Amniotic stem cell (primary cell): ENCODE measurements at places on chromosomes 5 and 9.

DNA sequence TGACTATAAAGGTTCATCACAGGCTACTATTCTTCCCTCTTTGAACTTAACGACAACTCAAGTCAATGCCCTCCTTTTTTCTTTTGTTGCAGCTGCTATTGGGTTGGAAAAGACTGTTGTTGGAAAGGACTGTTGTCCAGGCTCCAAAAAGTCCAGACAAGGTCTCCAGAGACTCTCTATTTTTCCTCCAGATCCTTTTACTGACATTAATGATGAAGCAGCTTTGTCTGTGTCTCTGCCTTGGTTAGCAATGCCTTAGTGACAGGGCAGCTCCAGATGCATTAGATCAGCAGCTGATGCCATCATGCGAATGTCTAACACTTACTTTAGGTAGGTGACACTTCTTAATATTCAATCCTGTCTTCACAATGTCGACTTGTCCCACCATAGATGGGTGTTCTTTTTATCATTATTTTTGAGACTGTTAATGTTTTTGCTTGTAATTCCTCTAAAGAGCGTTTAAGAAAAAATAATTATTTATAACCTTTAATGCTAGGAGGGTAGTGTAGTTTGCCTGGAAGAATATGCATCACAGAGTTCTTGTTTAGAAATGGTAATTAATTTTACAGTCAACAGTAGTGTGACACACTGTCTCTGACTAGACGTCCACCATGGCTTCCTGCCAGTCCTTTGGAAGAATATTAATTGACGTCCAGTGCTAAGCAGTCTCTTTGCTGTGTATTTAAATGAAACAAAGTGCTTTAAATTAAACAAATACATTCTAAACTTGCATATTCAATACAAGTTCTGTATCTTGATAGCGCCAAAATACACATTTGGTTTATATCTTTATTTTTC, 492.2 kb downstream of the NR2F1-AS1 start:
- no peak for DNase-seq

DNA sequence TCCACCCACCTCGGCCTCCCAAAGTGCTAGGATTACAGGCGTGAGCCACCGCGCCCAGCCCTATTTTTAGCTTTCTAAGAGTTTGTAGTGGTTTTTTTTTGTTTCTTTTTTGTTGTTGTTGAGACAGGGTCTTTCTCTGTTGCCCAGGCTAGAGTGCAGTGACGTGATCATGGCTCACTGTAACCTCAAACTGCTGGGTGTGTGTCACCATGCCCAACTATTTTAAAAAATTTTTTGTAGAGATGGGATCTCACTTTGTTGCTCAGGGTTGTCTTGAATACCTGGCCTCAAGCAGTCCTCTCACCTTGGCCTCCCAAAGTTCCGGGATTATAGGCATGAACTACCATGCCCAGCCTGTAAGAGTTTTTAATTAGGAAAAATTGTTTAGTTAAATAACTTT, 145.3 kb upstream of the SH3GL2 start:
- DNase-seq = no peak

DNA sequence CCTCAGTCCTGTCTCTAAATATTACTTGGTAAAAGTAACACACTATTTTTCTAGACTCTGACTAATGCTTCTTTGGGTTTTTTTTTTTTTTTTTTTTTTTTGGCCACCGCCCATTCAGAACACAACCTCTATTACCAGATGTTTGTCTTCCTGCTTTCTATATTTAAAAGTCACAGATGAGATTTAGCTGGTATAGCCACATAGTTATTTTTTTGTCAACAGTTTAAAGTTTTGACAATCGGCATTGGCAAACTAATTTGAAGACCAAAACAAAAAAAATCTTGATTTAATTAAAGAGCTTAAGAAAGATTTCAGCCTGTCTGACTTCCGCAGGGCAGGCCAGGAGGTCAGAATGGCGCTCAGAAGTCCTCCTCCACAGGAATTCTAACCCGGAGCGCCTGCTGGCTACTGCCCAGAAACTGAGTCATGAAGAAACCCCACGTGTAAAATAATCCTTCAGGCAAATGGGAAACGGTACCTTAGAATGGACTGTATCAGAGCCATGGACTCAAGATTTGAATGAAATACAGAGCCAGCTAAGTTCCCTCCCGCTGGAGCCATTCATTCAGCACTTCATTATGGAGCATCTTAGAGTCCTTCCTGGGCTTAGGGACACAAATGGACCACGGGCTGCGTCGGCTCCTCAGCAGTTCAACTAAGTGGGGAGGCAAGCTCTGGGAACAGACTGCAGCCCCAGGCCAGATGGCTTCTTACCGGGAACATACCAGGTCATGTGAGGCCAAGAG, 55.6 kb downstream of the PTPDC1 start:
- DNase-seq = peak; percentile 89

- DNase-seq = no peak
Measured at GRCh38 chr5:45521067-45521466, 175.1 kb downstream of the HCN1 start.

- DNase-seq = no peak
Measured at GRCh38 chr9:111076042-111076441, 37.8 kb upstream of the LPAR1 start.

GRCh38 chr5:50328193-50328729, 112.8 kb downstream of the EMB start:
- no peak for DNase-seq

- DNase-seq = no peak
Measured at GRCh38 chr5:74433896-74434829, 206.4 kb downstream of the ENC1 start.

GRCh38 chr9:127351182-127352166, 45.5 kb upstream of the SLC2A8 start:
- no peak for DNase-seq

DNA sequence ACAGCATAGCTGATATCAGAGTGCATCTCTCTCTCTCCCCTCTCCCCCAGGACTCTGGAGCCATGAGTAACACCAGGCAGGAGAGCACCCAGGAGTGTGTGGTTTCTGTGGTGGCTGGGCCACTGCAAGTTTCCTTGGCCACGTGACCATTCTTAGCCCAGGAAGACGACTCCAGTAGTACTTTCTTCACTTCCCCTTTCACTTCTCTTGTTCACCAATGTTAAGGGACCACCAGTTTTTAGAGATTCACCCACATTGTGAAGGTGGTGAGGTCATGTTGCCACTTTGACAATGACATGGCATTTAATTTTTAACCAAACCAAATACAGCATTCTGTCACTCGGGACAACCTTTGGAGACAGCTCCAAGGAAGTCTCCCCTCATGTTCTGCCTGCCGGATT, 17.9 kb upstream of the DAPK1 start:
- DNase-seq = no peak

DNA sequence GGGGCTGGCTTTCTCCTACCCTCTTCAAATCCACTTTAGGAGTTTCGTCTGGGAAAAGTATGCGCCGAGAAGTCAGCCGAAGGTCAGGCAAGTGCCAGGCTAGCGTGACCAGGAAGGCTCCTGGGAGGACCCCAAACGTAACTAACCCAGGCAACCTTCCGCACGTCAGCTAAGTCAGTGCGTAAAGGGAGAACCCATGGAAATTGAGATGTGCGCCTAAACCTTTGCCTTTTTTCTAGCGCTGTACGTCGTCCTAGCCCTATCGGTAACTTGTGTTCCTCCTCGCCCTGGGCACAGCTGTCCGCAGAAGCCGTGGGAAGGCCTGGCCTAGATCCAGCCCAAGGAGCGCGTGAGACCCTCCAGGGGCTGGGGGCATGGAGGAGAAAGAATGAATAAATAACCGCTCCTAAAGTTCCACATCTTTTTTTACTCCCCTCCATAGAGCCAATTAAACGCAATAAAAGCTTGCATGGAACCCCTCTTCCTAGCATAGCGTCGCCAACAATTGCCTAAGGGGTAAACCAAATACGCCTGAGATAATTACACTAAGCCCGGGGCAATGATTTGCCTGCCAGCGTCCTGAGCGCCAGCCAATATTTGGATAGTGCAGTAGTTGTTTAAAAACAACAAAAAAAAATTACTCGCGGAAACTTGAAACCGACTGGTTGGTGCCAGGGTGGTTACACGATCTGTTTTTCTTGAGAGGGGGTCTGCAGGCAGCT, 4.0 kb upstream of the FOXB2 start:
- DNase-seq = no peak

DNA sequence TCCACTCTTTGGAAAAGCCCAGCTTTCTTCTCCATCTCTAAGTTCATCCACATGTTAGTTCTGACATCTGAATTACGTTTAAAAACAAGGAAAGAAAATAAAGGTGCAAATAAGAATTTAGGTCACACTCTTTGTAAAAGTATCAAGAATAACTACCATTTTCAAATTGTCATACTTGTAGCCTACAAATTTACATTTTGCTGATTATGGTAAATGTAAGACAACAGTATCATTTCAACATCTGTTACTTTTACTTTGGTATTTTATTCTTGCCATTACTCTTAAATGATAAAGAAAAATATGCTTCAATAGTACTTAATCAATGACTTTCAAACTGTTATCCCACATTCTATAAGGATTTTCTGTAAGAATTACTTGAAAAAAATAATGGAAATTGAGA, 9.8 kb upstream of the PURA start:
- DNase-seq = no peak

- DNase-seq = no peak
Measured at GRCh38 chr5:32307769-32308194, 5.0 kb downstream of the MTMR12 start.

DNA sequence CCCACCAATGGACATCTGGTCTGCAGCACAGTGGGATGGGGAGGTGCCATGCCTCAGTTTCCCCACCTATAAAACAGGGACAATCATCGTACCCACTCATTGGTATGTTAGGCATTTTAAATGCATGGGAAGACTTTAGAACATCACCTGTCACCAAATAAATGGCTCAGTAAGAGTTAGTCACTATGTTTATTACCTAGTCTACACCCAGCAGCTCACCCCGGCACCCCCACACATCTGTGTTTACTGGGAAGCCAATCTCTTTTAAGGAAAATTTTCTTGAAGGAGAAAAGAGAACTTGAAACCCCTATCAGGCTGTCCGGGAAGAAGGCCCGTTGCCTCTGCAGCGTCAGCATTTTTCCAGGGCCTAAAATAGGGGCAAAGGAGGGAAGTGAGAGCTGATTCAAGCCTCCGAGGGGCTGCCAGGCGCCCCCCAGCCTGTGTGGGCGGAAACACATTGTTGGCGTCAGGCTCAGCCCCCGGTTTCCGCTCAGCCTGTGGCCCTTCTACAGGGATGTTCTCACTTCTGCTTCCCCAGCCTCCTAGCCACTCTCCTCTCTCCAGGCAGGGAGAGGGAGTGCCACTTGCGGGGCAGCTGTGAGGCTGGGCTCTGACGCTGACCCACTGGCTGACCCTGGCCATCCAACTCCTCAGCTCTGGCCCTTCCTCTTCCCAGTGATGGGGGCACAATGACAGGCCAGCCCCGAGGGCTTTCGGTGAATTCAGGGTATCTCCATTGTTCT, 4.6 kb downstream of the CSF1R start:
- DNase-seq = no peak

- no peak for DNase-seq
Measured at GRCh38 chr9:127569886-127570401, 42.1 kb upstream of the STXBP1 start.

GRCh38 chr5:179913461-179913860, 5.8 kb upstream of the TBC1D9B start:
- no peak for DNase-seq

DNA sequence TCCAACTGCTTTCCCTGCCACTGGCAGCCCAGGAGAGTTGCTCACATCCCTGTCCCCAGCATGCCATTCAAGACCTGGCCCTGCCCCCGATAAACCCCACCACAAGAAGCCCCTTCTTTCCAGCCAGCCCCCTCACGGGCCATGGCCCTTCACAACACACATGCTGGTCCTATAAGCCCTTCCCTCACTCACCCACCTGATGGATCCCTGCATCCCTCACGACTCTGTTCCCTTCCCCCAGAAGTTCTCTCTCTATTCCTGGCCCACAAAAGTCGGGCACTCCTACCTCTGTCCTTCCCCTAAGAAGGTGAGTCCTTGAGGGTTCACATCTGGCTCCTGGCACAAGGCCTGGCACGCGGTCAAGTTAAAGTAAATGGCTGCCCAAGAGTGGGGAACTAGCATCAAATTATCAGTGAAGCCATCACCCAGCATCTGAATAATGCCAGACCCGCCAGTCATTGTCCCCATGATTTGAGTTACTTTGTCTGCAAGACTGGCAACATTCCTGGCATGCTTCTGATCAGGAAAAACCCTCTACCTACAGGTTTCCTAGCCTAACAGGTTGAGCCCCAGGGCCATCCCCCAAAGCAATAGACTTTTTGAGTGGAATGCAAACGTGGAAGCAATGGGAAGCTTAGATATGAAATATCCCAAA, 65.9 kb downstream of the CRB2 start:
- no peak for DNase-seq

- DNase-seq = no peak
Measured at GRCh38 chr5:88830567-88830966, 52.4 kb downstream of the MEF2C start.

GRCh38 chr9:130711469-130711868, 17.9 kb downstream of the EXOSC2 start:
- DNase-seq = no peak

DNA sequence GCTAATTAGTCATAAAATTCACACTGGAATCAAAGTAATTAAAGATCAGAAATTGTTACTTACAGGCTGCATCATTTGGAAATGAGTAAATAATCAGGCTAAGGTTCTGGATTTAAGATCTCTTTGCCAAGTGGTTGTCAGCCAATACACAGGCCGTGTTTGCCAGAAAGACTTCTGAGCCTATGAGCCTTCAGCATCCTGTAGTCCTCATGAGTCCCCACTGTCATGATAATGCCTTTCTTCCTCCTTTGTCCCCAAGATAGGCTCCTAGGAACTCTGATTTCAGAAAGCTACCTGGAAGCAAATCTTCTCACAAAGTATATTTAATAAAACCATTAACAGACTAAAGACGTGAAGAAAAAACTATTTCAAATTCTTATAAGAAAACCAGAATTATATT, 810.5 kb downstream of the DNAH5 start:
- no peak for DNase-seq

DNA sequence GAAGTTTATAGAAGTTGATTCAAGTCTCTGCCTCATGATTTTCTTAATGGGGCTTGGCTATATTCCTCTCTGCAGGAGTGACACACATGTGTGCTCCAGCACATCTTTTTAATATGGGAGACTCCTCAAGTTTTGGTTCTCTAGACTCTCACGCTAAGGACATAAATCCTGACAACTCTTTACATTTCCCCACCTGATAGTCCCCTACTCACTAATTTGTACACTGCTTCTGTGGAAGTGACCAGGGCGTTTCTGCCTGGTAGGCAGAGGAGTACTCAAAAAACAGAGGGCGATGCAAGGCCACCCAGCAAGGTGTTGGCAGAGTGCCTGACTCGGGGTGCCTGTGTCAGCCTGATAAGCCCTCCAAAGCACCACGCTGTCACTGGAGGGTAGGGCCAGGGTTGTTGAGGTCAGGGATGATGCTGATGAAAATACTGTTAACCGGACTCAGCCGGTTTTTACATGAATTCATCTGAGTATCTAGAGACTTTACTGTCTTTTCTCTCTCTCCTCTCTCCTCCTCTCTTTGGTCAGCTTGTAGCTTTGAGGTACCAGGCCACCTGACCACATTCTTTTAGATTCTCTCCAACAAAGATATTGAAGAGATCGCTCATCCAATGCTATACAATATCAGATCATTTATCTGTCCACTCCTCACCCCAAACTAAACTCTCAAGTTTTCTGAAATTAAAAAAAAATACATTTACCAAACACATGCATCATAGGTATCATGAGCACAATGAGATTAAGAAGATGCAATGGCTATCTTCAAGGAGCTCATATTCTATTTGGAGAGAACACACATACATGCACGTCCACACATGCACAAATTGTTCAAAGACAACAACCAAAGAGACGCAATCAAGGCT, 205.2 kb downstream of the PIK3R1 start:
- no peak for DNase-seq
